IPS DF 6.9 (cell line): ENCODE measurements at places on chromosomes 6 and 20.

DNA sequence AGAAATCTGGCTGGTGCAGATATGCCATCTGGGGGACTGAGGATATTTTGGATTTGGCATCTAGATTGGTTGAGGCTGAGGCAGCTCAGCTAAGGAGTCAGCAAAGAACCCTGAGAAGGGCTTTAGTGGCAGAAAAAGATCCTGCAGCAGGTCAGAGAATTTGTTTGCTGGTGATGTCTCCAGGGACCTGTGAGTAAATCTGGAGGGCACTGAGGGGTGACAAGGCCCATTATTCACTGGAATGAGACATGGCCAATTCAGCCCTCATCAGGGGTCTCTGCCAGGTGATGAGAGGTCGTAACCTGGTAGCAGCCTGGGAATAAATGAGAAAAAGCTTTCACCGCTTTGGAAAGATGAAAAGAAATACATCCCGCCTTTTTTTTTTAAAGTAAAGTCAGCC is 118.3 kb upstream of the FBXL4 start:
- DNase-seq, result no peak

- no peak for DNase-seq
Observed at GRCh38 chr6:44024574-44025219, 102.6 kb downstream of the MRPL14 start.

DNA sequence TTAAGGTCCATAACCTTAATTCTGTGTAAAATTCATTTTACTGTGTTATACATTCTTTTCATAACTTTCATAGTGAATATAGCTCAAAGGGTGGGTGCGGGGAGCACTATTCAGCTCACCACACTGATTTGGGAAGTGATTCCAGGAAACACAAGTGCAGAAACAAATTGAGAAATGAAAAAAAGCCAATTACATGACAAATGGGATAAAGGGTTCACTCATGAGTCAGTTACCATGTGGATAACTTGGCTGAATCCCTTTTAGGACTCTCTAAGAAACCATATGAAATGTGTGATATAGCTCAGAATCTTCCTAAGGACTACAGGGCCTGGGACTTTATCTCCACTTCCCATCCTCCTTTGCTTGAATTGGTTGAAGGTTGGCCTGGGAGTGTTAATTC is 3.1 kb upstream of the BTN2A1 start:
- no peak for DNase-seq

GRCh38 chr6:43347021-43347420 is 22.4 kb downstream of the ZNF318 start:
- DNase-seq, result no peak

DNA sequence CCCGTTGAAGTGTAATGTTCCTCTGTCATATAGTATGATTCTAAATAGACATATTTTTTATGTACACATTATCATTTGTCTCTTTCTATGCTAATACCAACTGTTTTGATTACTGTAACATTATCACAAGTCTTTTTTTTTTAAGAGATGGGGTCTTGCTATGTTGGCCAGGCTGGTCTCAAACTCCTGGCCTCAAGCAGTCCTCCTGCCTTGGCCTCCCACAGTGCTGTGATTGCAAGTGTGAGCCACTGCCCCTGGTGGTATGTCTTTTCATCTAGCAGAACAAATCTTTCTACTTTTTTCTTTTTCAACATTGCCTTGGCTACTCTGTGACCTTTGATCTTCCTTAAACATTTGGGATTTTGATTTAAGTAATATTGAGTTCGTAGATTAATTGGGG is 57.7 kb downstream of the SLX4IP start:
- no peak for DNase-seq

GRCh38 chr20:24151621-24152294 is 163.2 kb upstream of the GGTLC1 start:
- DNase-seq, result no peak

- DNase-seq, result no peak
Observed at GRCh38 chr20:51811042-51811355, 8.7 kb upstream of the SALL4 start.

GRCh38 chr6:14431385-14432330 is 314.1 kb downstream of the CD83 start:
- DNase-seq, result no peak

GRCh38 chr20:31990641-31991338 is 19.4 kb upstream of the CCM2L start:
- no peak for DNase-seq
